AG10803 (cell line): ENCODE measurements at places on chromosomes 13 and 19.

- peak; percentile 5 for DNase-seq
Measured at GRCh38 chr13:85520445-85520844, 278.8 kb downstream of the SLITRK6 start.

DNA sequence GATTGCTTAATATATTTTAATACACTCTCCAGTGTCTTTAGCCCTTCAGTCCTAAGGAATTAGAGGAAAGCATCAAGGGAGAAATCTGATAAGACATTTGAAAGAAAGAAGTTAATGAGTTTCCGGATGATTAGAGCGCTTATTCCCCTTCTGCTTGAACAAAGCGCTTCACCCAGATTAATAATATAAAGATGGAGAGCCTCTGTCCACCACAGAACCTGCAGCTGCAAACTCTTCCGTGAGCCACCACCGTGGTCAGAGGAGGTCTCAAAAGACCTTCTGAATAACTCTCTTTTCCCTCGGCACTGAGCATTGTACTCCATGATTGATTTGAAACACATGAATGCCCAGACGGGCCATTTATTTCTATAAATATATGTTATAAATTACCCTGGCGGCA is 14.2 kb upstream of the TUBGCP3 start:
- no peak for DNase-seq

DNA sequence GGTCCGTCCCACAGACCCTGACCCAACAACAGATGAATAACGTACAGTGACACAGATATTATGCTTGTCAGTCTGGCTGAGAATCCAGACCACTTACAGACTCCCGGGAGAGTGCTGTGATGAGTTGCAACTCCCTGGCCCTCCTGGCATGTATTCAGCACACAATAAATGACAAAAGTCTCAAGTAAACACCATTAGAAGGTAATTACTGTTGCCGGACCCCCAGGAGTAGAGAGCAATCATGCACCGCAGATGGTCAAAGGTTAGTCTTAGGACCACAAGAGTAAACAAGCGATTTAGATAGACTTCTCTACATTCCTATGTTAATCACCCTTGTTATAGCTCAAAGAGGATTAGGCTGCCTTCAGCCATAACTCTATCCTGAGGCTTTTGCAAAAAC is 726.4 kb upstream of the GPC6 start:
- no peak for DNase-seq

DNA sequence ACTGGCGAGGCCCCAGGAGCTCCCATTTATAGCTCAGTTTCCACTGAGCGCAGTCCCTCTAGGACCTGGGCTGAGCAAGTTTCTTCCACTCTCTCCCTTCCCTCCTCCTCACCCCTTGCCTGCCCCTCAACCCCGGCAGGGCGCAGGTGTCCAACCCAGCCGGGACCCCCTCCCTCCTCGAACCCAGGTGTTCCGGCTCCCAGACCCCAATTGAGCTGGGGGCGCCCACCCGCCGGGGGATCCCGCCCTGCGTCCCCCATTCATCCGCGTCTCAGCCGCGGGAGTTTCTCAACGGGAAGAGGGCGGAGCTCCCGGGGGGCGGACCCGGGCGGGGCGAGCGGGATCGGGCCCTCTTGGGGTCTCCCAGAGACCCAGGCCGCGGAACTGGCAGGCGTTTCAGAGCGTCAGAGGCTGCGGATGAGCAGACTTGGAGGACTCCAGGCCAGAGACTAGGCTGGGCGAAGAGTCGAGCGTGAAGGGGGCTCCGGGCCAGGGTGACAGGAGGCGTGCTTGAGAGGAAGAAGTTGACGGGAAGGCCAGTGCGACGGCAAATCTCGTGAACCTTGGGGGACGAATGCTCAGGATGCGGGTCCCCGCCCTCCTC is at the start of gene KIRREL2:
TSS of gene KIRREL2 (plus strand) at position 366 of the 604 bp plus-strand sequence. CDS start at position 575, 209 bp downstream.
- DNase-seq, result no peak

DNA sequence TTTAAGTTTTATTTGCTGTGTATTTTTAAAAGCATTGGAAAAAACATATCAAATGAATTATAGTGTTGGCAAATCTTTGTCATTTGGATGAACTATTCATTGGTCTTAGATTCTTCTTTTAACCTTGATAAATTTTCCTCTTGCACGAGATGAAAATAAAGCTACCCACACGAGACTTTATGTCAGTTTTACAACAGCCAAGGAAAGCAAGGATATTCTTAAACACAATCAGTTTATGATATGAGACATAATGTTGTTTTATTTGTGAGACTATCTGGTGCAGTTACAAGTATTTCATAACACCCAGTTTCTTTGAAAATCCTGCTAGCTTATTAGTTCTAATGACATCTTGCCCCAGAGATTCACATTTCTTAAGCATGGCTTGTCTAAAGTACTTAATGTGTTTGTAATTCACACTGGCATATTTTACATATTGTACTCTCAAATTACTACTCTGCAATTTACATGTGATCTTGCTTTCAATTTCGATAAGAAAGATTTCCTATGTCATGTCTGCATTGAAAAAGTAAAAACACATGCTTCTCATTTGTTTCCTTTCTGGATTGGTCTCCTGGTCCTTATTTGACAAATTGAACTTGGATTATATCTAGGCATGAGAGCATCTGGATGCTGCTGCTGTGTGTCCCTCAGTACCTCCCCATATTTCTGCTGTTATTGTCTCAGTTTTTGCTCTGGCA is 955.5 kb upstream of the PCDH9 start:
- DNase-seq, result no peak

DNA sequence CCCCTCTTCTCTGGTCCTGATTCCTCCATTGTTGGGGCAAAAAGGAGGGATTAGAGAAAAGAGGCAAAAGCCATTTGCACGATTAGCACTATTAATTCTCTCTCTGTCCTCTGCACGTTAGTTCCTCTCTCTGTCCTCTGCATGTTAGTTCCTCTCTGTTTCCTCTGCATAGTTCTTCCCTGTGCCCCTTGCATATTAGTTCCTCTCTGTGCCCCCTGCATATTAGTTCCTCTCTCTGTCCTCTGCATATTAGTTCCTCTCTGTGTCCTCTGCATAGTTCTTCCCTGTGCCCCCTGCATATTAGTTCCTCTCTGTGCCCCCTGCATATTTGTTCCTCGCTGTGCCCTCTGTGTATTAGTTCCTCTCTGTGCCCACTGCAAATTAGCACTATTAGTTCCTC is 847.2 kb upstream of the GPC6 start:
- DNase-seq, result no peak

- no peak for DNase-seq
Measured at GRCh38 chr13:64639206-64639605, 2590.9 kb downstream of the PCDH9 start.
